ENCODE measurements at places on chromosomes 1 and 21.

DNA sequence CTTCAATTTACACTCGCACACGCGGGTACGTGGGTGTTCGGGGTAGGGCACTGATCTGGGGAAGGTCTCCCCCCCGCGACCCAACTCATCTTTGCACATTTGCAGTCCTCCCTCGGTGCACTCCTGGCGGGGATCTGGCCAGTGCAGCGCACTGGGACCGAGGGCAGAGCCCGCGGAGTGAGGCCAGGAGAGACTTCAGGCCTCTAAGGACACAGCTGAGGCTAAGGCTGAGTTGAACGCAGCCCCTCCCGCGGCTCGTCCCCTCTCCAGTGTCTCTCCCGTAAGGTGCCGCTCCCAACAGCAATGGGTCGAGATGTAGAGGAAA is 936 bp upstream of the NCAM2 start:
- no peak for DNase-seq

GRCh38 chr1:198201956-198202784 is 45.4 kb downstream of the NEK7 start:
- no peak for DNase-seq

DNA sequence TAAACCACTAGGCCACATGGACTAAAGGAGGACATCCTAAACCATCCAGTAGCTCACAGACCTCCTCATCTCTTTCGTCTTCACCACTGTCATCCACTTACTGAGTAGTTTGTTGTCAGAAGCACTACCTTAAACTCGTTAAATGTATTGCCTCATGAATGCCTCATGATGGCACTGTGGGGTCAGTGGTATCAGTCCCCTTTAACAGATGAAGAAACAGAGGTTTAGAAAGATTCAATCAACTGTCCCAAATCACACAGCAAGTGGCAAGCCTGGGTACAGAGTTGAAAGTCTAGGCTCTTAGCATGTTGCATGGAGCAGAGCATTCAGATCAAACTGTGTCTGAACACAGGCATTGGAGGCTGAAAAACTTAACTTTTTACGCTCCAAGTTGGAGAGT is 183.6 kb upstream of the KIAA0040 start:
- DNase-seq = no peak

- DNase-seq = peak; percentile 28
Measured at GRCh38 chr1:235067396-235068157, 61.1 kb downstream of the TOMM20 start.

DNA sequence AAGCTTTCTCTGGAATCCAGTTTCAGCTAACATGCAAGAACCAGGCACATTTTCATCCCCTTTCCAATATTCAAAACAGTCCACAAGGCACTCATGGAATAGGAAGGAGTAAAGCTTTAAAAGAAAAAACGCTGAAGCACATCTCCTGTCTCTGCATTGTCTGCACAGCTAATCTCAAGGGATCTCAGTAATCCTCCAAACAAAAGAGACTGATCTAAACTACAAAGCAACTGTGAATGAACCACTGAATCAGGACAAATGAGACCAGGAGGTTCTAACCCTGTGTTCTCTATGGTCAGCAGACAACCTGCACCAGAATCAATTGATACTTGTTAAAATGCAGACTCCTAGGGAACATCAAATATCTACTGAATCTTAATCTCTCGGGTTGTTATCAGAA is 399.0 kb downstream of the HHAT start:
- no peak for DNase-seq

Measured in stimulated activated CD4-positive, alpha-beta T cell treated with anti-CD3 and anti-CD28 coated beads, Interleukin-4, amount 100 ng/mL, for 4 hours (primary cell).